ENCODE measurements at places on chromosomes 16 and 17.

GRCh38 chr17:2723997-2724783 is 12.6 kb upstream of the CLUH start:
- H3K4me1 ChIP-seq = peaks cover 16% of the 10 kb centered on the region
- peak overlapping the region; percentile 54 for H3K27ac ChIP-seq
- H3K36me3 ChIP-seq = no peaks in the 10 kb centered on the region
- H3K27me3 ChIP-seq = peaks cover 41% of the 10 kb centered on the region
- peak overlapping the region; percentile 48 for H3K4me3 ChIP-seq

DNA sequence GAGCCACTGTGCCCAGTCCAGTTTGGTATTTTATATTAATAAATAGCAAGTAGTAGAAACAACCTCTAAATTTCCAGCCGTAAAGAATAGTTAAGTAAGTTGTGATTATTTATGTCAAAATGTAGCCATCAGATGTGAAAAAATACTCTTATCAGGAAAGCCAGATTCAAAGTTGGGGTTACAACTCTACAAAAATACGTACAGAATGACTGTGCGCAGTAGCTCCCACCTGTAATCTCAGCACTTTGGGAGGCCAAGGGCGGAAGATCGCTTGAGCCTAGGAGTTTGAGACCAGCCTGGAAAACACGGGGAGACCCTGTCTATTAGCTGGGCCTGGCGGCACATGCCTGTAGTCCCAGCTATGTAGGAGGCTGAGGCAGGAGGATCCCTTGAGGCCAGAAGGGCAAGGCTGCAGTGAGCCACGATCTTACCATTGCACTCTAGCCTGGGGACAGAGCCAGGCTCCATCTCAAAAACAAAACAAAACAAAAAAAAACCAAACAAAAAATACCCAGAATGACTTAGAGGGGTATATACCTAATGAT is 1.7 kb downstream of the PDP2 start:
- H3K4me3 ChIP-seq = no peak overlapping the region
- no peak for DNase-seq
- H3K27me3 ChIP-seq = no peaks in the 10 kb centered on the region
- H3K27ac ChIP-seq = no peak overlapping the region
- peaks cover 29% of the 10 kb centered on the region for H3K36me3 ChIP-seq

- peak overlapping the region; percentile 66 for H3K4me3 ChIP-seq
- peak overlapping the region; percentile 64 for H3K27ac ChIP-seq
- peak; percentile 73 for DNase-seq
- H3K27me3 ChIP-seq = no peaks in the 10 kb centered on the region
- peaks cover 38% of the 10 kb centered on the region for H3K4me1 ChIP-seq
Observed at GRCh38 chr17:1709403-1709951, 700 bp downstream of the TLCD2 start.

DNA sequence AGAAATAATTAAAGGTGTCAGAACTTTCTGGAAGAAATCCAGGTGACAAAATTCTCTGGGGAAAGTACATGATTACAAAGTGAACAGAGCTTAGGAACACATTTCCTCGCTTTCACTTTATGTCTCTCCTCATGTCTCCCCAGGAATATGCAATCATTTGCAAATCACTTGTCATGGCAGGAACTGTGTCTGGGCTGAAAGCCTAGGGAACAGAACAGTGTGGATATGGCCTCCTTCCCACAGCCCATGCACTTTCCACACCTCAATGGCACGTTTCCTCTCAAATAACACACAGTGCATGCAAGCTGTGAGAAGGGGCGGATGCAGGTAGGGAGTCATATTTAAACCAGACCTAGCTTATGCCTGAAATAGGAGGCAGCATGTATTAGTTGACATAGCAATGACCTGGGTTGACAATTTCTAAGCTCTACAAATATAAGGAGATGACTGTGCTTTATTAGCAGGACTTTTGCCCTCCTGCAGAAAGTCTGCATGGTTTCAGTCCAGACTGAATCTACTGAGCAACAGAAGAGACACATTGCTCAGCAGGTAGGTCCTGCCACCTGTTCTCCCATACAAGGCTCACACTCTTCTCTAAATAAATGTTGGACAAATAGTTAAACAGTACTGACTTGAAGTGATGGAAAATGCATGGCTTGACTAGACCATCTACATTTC is 236.0 kb upstream of the ELAC2 start:
- no peaks in the 10 kb centered on the region for H3K4me1 ChIP-seq
- H3K4me3 ChIP-seq = no peak overlapping the region
- no peak for DNase-seq

DNA sequence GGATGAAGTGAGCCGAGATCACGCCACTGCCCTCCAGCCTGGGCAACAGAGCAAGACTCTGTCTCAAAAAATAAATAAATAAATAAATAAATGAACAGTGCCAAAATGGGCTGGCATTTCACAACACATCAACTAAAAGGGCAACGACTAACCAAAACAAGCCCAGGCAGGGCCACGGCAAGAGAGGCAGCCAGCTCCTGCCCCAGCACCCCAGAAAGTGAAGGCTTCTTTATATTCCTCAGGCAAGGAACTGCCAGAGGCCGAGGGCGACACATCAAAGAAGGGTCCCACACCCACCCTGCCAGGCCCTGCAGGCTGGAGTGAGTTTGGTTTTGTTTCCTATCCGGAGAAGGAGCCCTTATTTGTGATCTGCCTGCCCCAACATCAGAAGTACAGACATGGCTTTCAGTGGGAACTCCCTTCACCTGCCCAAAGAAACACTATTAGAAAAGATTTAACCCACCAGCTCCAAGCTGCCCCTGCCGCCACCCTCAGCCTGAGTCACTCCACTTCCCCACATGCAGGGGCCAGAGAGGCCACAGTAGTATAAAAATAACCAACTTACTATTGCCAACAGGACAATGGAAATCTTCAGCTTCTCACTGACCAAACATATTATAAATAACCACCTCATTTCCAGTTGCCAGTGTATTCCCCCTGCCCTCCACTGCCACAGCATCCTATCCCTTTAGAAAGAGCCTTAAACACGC is 8.0 kb downstream of the FBXO31 start:
- no peaks in the 10 kb centered on the region for H3K27me3 ChIP-seq
- no peaks in the 10 kb centered on the region for H3K36me3 ChIP-seq
- peak overlapping the region; percentile 14 for H3K4me3 ChIP-seq
- H3K27ac ChIP-seq = peak overlapping the region; percentile 62

DNA sequence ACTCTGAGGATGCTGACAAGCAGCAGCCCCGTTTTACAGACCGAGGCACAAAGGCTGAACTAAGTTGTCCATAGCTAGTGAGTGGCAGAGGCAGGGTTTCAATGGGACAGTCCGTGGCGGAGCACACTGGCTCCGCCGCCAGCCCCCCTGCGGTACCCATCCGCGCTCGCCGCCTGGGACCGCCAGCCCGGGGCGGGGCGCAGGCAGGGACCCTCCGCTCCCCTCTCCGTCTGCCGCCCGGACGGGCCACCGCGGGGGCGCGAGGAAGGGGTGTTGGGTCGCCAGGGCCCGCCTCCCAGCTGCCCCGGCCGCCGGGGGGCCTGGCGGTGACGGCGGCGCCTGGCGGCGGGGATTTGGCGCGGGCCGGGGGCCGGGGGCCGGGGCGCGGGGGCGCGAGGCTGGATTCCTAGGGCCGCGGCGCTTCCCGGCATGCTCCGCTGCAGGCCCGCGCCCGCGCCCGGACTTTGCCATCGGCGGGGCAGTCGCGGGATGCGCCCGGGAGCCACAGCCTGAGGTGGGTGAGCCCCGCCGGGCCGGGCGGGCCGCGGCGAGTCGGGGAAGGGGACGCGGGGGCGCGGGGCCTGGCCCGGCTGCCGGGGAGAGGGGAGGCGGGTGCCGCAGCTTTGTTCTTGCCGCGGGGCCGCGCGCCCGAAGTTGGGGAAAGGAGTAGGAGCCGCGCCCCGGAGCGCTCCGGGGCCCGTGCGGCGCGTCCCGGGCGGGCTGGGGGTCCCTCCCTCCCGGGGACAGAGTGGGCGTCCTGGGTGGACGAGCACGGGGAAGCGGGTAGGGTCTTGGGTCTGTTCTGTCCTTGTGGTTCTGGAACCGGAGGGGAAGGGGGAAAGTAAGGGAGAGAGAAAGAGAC is at the start of gene TMEM98:
TSS of gene TMEM98 (plus strand) at position 430 of the 862 bp plus-strand sequence. CDS start 3,376 bp downstream, outside the sequence.
- no peak for DNase-seq
- no peaks in the 10 kb centered on the region for H3K36me3 ChIP-seq
- peak within 1 kb of the TSS; percentile 75 for H3K27ac ChIP-seq

DNA sequence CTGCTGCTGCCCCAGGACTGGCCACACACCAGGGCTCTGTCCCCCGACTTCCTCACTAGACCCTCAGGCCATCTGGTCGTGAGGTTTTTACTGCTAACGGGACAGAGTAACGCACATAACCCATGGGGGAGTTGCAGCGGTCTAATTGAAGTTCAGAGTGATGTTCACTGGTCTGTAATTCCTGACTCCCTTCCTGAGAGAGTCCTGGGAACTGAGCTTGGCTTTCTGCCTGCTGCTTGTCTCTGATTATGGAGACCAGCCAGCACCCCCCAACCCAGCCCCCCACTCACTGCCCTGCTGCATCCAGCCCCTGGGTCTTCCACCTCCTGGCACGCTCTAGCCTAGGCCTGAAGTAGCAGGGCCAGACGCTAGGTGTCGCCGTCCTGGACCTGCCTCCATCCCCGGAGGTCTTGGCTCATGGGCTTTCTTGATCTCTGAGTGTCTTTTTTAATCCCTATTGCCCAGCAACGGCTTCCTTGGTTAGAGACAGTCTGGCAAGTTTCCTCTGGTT is 192.9 kb downstream of the CCDC182 start:
- DNase-seq = no peak
- no peaks in the 10 kb centered on the region for H3K36me3 ChIP-seq
